ENCODE measurements at places on chromosomes 3 and 15.

GRCh38 chr3:122777563-122777962 lies 16.1 kb downstream of the HSPBAP1 start:
- DNase-seq, result no peak

DNA sequence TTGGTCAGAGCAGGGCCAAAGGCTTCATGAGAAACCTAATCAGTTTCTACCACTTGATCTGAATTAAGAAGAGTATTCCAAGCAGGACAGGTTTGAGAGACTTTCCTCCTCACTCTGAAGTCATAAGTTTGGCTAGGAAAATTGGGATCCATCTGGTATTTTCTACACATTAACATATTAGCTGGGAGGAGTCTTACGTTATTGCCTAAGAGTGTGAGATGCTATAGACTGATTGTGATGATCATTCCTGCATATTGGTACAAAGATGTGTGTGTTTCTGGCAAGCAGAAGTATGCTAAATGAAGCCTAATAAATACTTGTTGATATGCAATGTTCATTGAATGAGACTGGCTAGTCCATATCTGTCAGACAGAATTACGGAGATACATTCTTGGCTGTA lies 73.5 kb upstream of the RASGRP1 start:
- DNase-seq, result no peak

GRCh38 chr3:256501-256900 lies 59.9 kb downstream of the CHL1 start:
- no peak for DNase-seq

GRCh38 chr3:186953011-186953487 lies 22.7 kb downstream of the ST6GAL1 start:
- no peak for DNase-seq

GRCh38 chr15:89383365-89384175 lies 48.9 kb upstream of the POLG start:
- DNase-seq, result no peak

DNA sequence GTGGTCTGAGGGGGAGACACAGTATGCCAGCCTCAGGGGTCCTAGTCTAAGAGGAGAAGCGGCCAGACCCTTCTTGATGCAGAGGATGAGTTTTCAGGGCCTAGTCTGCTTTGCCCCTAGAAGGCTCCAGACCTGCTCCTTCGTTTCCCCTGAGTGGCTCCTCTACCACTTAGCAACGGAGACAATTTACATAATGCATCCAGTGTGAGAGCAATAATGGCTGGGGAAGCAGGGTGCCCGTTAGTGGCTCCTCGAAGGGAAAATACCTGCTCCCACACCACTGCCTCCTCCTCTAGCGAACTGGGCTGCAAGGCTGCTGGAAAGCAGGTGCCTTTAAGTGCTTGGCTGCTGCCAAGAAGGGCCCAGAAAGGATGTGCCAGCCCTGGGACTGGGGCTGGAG lies 38.9 kb downstream of the CACNA2D2 start:
- no peak for DNase-seq

DNA sequence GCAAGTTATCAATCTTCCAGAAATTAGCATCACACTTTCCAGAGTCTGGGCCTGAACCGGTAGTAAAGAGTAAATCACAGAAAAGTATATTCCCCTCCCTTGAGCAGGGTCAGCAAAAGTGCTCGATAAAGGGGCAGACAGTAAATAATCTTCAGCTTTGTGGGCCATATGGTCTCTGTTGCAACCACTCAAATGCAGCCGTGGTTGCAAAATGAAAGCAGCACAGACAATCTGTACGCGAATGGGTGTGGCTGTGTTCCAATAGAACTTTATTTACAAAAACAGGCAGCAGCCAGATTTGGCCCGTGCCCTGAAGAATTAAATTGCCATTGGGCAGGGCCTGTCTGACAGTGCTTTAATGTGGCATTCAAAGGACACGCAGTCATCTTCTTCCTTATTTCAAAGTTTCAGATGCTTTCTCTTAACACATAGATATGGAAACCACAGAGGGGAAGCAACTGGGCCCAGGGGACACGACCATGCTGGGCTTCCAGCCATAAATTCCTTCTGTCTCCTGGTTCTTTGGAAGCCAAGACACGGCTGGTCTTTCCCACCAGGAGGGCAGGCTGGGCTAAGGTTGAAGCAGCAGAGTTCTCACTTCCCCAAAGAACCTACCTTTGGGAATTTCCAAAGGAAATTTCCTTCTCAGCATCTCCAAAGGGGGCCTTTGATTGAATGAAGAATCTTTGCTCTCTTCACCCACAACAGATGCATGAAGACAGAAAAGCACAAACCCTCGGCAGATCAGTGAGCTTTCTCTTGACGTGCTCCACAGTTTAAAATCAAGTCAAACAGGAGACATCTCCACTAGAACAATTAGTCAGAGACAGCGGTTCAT lies 489.8 kb upstream of the PROK2 start:
- DNase-seq, result no peak

GRCh38 chr3:127105587-127105986 lies 87.3 kb upstream of the PRR23E start:
- DNase-seq, result no peak

DNA sequence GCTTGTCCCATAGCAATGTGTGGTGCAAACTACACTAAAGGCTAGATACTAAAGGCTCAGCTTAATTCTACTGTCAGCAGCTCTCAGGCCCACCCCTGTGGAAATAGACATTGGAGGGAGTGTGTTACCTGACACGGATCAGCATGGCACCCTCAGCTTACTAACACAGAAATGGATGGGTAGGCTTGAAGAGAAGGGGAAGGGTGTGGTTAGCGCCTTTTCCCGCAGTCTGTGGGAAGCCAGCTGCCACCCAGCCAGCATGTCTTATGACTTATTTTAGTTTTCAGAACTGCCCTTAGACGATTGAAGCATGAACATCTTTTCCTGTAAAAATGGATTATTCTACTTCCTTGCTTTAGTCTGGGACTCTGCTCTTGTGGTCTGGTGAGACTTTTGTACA lies 25.8 kb upstream of the ADPGK start:
- DNase-seq, result no peak

- DNase-seq, result no peak
Observed at GRCh38 chr3:49454458-49454857, 15.6 kb upstream of the DAG1 start.

DNA sequence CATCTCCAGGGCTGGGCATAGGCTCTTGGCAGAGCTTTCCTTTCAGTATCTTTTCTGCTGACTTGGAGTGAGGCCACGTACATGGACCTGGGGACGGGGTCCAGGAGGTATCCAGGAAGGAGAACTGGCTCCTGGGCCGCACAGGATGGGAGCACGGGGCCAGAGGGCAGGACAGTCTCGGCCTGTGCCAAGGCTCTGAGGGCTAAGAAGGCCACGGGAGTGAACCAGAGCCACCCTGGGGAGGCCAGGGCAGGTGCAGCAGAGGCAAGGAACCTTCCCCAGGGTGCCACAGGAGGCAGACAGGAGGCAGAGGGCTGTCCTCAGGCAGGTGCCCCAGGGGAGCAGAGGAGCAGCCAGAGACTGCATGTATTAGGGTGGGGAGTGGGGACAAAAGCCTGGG lies 50.3 kb downstream of the PLXNA1 start:
- no peak for DNase-seq

DNA sequence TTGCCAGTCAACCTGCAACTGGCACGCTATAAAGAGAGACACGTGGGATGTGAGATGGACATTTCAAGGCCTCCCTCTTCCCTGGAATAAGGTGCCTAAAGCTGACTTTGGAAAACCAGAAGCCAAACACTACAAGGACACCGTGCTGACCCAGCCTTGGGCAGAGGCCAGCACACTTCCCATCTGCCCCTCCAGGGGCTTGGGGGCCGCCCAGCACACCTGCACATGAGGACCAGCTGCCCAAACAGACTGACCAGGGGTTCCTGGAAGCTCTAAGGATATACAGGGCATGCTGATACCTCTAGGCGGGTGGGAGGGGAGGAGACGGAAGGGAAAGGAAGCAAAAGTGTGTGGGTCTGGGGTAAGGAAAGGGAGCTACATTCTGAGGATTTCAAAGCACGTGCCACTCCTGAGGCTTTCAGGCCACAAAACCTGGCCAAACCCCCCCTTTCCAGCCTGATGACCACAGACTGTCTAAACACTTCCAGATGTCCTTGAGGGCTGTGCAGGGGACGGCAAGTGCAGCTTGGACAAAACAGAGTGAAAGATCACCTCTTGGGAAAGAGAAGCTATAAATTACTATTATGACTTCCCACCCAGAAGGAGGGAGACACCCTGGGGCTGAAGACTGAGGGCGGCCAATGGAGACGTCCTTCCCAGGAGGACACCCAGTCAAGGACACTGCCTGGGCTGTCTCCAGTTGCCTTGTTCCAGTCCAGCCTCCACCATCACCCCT lies 57.9 kb downstream of the ADCY5 start:
- no peak for DNase-seq

DNA sequence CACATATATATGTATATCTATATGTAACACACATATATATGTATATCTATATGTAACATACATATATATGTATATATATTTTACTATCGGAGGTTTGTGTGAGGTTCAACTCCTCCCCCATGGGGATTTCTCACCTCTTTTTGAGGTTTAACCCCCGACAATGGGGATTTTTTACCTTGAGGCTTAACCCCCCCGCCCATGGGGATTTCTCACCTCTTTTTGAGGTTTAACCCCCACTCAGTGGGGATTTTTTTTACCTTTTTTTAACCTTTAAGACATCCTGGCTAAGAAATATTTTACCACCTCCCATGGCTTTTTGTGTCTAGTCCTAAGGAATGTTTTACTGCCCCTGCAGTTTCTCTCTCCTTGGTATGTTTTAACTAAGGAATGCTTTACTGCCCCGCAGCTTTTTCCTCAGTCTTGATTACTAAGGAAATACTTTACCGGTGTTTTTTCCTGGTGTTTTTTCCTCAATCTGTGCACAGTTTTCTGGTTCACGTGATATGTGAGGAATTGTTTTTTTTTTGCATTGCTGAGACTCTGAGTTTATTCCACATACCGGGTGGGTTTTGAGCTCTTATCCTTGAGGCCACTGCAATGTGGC lies 185.2 kb downstream of the KLF13 start:
- DNase-seq, result peak; percentile 63

DNA sequence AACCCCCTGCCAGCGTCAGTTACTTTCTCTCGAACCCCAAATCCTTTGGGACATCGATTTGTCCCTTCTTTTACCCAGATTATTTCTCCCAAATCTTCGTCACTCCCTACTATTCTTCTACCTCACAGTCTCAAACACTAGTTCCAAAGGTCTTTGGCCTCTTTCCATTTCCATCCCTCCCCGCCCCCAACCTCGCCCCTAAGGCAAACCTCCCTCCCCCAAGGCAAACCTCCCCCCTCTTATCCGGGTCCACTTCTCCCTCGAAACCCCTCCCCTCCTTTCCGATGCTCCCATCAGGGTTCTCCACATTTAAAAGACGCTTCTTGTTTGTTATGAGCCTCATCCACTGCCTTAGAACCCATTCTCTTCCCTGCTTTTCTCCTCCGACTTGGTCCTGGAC lies 583 bp downstream of the EAF1 start:
- DNase-seq, result no peak

- no peak for DNase-seq
Observed at GRCh38 chr3:155012584-155012983, 67.5 kb upstream of the MME start.

GRCh38 chr15:67064607-67065530 lies 533 bp upstream of the SMAD3 start:
- peak; percentile 54 for DNase-seq

- DNase-seq, result no peak
Observed at GRCh38 chr3:155370198-155370597, 76.7 kb upstream of the STRIT1 start.

DNA sequence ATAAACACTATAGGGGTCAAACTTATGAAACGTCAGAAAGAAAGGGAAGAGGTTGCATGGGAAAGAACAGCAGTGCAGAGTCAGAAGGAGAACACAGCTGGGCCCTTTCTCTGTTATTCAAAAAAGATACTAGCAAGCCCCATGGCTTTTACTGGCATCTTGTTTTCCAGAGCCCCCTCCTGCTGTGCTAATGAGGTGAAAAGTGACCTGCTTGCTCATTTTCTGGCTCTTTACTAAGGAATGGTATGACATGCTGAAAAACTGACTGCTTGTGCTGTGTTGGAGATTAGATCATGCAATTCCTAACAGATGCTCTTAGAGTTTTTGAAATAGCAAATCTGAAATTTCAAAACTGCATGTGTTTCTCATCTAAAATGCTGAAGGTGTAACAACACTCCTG lies 541.6 kb upstream of the ALCAM start:
- no peak for DNase-seq

- DNase-seq, result no peak
Observed at GRCh38 chr15:98528046-98528725, 120.2 kb upstream of the IGF1R start.

DNA sequence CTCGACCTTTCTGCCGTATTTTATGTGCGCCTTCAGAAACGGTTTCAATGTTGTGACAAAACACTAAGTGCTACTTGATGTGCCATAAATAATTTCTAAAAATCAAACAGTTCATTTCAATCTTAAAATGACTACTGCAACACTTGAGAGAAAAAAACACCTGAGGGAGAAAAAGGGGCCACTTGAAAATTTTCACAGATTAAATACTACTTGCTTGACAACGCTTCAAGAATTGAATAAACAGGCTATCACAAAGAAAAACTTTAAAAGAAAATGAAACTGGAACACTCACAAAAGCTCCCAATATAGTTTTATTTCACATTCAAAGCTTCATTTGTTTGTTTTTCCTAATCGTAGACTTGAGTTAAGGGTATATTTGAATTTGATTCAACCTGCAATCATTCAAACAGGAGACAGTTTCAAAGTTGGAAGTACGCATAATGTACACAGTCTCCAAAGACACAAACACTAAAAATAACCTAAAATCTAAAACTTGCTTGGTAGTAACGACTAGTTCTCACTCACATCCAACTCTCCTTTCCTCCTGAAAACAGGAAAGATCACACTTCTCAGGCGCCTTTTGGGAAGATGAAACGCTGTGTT lies 380.7 kb downstream of the ERC2 start:
- DNase-seq, result no peak

GRCh38 chr3:183548262-183548769 lies 7.2 kb downstream of the KLHL6 start:
- DNase-seq, result no peak

Data from stimulated activated CD4-positive, alpha-beta T cell treated with anti-CD3 and anti-CD28 coated beads, Interleukin-15, amount 100 ng/mL, for 24 hours (primary cell).